ENCODE measurements at places on chromosomes 1 and 21.

GRCh38 chr1:174960362-174960761 is 39.4 kb upstream of the CACYBP start:
- DNase-seq = no peak

- DNase-seq = no peak
Observed at GRCh38 chr1:180169640-180170195, 15.0 kb downstream of the QSOX1 start.

DNA sequence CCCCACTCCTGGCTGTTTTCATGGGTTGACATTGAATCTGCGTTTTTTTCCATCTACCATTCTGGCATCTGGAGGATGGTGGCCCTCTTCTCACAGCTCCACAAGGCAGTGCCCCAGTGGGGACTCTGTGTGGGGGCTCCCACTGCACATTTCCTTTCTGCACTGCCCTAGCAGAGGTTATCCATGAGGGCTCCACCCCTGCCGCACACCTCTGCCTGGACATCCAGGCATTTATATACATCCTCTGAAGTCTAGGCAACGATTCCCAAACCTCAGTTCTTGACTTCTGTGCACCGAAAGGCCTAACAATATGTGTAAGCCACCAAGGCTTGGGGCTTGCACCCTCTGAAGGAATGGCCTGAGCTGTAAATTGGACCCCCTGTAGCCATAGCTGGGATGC is 147.9 kb upstream of the FMN2 start:
- DNase-seq = no peak

DNA sequence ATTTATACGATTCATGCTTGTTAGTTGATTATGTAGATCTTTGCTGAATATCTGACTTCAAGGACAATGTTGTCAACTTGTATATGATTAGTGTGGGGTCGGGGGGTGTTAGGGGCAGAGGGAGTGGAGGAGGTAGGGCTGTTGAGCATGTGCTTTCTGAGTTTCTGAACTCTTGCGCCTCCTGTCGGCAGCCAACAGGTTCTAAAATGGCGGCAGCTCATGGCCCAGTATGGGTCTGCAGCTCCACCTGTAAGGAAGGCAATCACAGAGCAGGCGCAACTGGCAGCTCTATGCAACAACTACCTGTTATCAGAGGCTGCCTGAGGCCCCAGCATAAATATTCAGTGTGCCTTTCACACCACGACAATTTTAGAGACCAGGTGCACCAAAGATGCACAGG is 205.8 kb upstream of the PLXNA2 start:
- DNase-seq = no peak

GRCh38 chr1:2447276-2448097 is 28.6 kb upstream of the PLCH2 start:
- no peak for DNase-seq

- no peak for DNase-seq
Observed at GRCh38 chr1:40575336-40575735, 43.9 kb downstream of the ZNF684 start.

DNA sequence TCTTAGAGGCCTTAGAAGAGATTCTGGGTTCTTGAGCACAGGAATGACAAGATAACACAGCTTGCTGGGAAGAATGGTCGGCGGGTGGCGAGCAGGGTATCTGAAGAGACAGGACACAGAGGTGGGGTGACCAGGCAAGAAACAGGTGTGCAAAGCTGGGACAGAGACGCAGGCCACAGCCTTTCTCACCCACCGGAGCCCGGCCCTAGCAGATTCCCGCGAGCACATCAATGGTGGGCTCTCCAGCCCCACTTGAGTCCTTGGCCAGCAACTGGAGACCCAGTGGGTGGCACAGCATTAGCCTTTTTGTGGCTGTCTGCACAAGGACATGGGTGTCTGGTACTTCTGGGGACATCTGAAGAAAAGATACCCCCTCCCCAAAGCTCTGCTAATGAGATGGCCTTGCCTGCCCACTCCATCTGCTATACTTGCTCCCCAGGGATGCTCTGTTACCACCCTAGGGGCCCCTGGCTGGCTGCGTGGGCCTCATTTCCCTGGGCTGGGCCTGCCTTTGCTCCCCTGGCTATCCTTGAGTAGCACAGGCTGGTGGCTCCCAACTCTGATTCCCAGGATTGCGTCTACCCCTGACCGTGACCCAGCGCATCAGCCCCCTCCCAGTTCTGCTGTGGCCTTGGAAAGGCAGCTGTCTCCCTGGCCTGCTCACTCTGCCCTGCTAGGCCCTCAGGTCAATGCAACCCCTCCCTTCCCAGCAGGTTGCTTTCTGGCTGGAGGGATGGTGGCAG is 127.2 kb upstream of the ADAR start:
- DNase-seq = no peak

- no peak for DNase-seq
Observed at GRCh38 chr1:82392513-82392912, 591.8 kb downstream of the ADGRL2 start.

- DNase-seq = no peak
Observed at GRCh38 chr1:185917646-185918045, 183.5 kb downstream of the HMCN1 start.

Data from GM12892 (cell line).